ENCODE measurements at places on chromosomes 3 and 15. TPM values are rescaled to one million over a fixed set of nuclear protein-coding genes. Genes with fewer than 3 reads are reported as not detected.

- peak; percentile 21 for DNase-seq
Observed at GRCh38 chr3:114362815-114363214, 69.0 kb downstream of the TIGIT start.

GRCh38 chr3:57586778-57587177, 10.4 kb downstream of the ARF4 start:
- no peak for DNase-seq

- DNase-seq: no peak
Observed at GRCh38 chr3:184784731-184785500, 27.1 kb upstream of the VPS8 start.

The LRTM1 gene
- not detected for total RNA-seq

The FAM81A gene
- 0.33 TPM for total RNA-seq

GRCh38 chr3:187296911-187297310, 5.4 kb upstream of the MASP1 start:
- no peak for DNase-seq

The CDC25A gene
- 17.8 TPM for total RNA-seq

GRCh38 chr3:183393625-183394024, 34.8 kb downstream of the MCF2L2 start:
- DNase-seq: no peak

The GRM2 gene
- under 0.01 TPM for total RNA-seq

GRCh38 chr15:70589221-70589620, 174.1 kb downstream of the UACA start:
- peak; percentile 51 for DNase-seq

DNA sequence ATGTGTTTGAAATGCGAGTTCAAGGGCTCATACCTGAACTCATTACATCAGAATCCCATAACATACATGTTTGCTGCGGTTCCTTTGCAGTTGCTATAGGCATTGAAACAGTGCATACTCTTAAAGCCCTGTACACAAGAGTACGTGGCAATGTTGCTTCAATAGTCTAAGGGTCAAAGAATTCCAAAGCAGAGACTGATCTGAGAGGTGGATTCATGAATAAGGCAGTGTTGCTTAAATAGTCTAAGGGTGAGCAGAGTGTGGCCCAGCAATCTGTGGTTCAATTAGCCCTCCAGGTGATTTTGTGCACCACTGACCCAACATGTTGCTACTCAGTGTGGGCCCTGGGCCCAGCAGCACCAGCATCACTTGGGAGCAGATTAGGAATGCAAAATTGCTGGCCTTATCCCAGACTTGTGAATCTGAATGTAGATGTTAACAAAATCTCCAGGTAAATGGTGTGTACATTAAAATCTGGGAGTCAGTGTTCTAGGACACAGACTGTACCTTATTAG, 314.7 kb upstream of the UMPS start:
- no peak for DNase-seq

GRCh38 chr15:70262591-70263274, 165.0 kb upstream of the TLE3 start:
- no peak for DNase-seq

GRCh38 chr3:62837145-62837787, 38.0 kb downstream of the CADPS start:
- DNase-seq: no peak

DNA sequence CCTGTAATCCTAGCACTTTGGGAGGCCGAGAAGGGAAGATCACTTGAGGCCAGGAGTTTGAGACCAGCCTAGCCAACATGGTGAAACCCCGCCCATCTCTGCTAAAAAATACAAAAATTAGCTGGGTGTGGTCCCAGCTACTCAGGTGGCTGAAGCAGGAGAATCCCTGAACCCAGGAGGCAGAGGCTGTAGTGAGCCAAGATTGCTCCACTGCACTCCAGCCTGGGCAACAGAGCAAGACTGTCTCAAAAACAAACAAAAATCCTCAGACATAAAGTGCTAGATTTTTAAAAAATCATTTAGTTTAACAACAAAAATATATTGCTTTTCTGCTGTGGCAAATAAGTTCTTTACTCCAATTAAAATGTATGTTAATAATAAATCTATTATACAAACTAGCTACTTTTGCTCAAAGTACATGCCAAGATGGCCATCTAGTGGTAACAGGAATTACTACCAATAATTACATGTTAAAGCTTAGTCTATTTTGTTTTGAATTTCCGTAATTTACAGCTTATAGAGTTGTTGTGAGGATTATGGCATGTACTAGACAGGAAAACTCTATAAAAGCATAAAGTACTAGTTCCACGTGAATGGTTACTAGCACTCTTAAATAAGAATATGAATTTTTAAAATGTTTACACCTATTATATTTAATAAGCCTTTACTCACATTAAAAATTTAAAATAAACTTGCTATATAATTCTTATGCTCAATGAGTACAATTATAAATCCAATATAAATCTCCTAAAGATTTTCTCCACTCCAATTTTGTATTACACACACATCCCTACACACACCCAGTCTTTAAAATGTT, 39.0 kb downstream of the GABPB1 start:
- peak; percentile 22 for DNase-seq

- DNase-seq: no peak
Observed at GRCh38 chr15:57509126-57509525, 82.6 kb upstream of the MYZAP start.

DNA sequence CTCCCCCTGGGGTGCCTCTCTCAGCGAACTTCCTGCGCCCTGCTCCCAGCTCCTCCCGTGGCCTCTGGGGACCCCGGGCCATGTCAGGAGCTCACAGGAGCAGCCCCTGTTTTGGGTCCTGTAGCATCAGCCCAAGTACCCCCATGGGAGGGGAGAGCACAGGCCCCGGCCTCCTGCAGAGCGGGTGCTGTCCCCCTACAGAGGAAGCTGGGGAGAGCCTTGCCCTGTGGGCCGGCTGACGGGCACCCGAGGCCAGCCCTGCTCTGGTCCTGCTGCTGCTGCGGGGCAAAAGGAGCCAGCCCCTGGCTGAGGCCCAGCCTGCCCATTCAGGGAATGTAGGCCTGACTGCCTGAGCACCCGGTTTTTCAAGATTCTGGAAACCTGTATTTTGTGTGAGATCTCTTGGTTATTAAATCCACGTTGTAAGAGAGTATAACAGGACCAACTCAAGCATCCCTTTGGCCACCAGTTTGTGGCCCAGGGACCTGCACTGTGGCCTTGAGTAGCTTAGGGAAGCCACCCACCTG, 12.4 kb downstream of the PLXNA1 start:
- DNase-seq: no peak

DNA sequence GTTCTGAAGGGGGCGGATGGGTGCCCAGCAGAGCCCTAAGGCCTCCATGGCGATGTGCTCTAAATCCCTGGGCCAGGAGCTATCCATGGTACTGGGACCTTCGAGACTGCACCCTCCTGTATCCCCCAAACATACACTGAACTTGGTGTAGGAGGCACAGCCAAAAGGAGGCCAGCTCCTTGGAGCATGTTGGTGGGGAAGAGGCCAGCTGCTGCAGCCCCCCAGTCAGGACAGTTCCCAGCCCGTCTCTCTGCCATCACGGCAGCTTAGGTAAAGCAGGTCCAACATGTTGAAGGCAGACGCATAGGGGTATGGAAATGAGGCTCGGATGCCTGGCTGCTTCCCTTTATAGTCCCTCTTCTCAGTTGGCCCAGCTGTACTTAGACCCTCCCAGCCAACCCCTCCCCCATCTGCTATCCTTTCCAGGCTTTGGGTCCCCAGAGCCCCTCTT, 1.8 kb downstream of the CAMKV start:
- peak; percentile 28 for DNase-seq

- DNase-seq: no peak
Observed at GRCh38 chr3:106191211-106191610, 322.4 kb upstream of the CBLB start.

The PDCD7 gene
- total RNA-seq: 16.7 TPM

The EXOSC7 gene
- total RNA-seq: 59.8 TPM

The PCBP4 gene
- total RNA-seq: 86.0 TPM

GRCh38 chr15:58595516-58596263, 153.8 kb downstream of the ADAM10 start:
- DNase-seq: no peak

DNA sequence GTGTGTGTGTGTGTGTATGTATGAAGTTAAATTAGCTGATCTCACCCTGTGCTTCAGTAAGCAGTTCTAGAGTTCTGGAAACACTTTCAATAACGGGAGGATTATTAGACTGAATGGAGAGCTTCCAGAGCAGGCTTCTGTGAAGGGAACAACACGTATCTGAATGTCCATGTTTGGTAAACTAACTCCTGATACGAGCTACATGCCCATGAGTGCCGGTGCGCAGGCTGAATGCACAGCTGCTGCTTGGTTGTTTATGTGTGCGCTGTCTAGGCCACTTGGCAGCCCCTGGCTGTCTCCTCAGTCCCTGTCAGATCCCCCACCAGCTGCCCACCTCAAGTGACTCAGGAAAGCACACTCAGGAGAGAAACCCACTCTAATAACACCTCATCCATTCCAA, 137.0 kb downstream of the EPHB1 start:
- DNase-seq: no peak

DNA sequence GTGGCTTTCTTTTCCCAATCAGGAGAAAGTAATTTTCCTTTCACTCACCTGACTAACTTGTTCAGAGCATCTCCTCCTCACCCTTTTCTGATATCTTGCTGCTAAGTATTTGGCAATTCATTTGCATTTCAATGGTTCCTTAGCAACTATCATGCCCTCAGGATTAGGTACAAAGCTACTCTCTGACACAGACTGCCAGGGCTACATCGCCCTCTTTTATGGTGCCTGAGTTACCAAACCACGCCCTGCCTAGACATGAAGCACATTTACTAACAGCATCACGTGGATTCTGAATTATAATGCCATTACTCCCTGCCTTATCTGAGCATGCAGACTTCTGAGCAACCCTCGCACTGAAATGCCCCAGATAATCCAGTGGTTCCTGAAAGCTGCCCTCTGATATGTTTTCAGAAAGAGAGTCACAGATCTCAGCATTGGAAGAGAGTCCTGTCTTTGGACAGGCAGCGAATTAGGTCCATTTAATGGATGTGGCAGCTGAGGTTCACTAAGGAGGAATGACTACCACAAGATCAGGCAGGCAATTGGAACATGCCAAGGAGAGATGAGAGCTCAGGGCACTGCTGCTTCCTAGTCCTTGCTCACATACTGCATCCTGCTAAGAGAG, 14.5 kb downstream of the EPHB1 start:
- no peak for DNase-seq

DNA sequence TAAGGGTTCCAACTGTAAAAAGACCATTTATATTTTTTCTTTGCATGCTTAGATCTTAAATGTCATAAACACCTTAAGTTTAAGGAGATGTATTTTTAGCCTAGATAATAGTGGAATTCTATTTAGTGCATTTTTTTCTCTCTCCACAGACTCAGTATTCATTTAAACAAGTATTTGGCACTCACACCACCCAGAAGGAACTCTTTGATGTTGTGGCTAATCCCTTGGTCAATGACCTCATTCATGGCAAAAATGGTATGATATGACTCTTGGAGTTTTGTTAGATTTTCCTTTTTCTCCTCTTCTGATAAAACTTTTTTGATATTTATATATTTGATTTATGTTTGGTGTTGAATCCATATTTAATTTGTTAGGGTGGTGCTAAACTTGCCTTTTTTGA, 7.3 kb downstream of the KIF23 start:
- DNase-seq: no peak

- peak; percentile 67 for DNase-seq
Observed at GRCh38 chr3:30401971-30402370, 204.4 kb upstream of the TGFBR2 start.

The DCP1A gene
- 15.6 TPM for total RNA-seq

GRCh38 chr3:61996366-61996765, 377.0 kb downstream of the FEZF2 start:
- peak; percentile 20 for DNase-seq
